ENCODE measurements at places on chromosomes 4 and X.
A peak's percentile ranks its signal among the peaks of the same experiment; 100 is the strongest.

DNA sequence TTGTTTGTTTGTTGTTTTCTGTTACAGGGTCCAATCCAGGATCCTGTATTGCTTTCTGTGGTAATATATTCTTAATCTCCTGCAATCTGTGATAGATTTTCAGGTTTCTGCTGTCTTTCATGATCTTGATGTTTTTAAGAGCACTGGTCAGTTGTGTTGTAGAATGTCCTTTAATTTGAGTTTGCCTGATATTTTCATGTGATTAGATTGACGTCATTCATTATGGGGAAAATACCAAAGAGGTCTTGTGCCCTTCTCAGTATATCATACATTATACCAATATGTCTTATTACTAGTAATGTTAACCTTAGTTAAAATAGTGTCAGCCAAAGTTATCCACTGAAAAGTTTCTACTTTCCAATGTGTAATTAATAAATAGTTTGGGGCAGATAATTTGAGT, 929.3 kb downstream of the PCDH19 start:
- DNase-seq: no peak

GRCh38 chrX:132692066-132692465, 203.2 kb upstream of the MBNL3 start:
- DNase-seq: no peak

- no peak for DNase-seq
Observed at GRCh38 chrX:23980011-23980441, 47.0 kb downstream of the KLHL15 start.

DNA sequence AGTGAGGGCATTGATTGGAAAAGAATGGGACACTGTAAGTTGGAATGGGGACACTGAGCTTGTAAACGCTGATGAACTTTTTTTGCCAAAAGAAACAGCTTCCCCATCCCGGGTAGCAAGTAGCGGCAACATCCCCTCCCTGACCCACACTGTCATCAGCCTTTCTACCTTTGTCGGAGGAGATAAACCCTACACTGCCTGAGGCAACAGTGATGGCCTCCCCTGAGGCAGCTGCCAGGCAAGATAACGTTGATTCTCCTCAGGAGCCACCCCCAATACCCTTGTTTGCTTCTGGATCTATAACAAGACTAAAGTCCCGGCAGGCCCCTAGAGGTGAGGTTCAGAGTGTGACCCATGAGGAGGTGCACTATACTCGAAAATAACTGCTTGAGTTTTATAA, 10.3 kb upstream of the RAB33B start:
- DNase-seq: no peak

DNA sequence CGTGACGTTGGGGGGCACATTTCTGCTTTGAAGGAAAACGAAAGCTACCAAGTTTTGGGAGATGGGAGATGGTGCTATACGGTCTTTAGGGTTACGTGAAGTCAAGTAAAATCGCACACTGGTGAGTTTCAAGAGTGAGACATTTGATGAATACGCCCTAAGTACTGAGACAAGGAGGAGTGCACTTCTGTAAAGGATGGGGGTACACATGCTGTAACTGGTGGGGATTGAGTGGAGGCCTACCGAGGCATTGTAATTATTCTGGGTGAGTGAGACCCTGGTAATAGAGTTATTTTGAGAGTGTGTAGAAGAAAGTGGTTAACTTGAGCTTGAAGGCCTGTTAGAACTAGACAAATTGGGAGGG, 536 bp downstream of the SH3BGRL start:
- DNase-seq: peak; percentile 3

Data from CD4-positive, alpha-beta T cell treated with Interleukin-21 for 1 hour (primary cell).